Stimulated activated CD4-positive, alpha-beta T cell treated with anti-CD3 and anti-CD28 coated beads, Interleukin-1b, Interleukin-23, amount 100 ng/mL, for 24 hours (primary cell): ENCODE measurements at places on chromosomes 1 and 21.
A peak's percentile ranks its signal among the peaks of the same experiment; 100 is the strongest.

DNA sequence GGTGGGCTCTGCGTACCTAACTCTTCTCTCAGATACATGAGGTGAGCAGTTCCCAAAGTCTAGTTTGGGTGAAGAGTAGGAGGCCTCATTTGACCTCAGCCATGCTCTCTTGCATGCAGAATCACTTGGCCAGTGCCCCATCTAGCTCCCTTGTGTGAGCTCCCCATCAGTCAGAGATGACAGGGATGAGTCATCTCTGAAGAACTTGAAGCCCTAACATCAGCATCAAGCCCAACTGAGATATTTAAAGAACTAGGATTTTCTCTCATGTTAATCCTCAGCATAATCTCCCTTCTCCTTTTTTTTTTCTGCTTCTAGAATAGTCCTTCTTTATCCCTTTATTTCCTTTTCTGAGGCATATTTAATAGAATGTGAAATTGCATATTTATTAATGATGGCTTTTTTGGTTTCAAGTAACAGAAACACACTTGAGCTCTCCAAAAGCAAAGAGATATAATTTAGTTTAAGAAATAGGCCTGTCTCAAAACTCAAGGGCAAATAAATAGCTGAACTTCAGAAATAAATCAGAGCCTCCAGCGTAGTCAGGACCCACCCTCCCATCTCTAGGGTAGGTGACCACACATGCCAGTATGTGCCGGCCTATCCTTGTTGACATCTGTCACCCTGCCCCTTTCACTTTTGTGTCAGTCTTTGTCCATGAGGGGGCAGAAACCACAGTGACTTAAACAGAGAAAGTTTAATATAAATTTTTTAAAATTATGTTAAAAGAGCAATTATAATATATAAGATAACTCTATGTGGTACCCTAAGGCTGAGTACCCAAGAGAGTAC is 112.3 kb downstream of the TSEN15 start:
- DNase-seq = no peak

DNA sequence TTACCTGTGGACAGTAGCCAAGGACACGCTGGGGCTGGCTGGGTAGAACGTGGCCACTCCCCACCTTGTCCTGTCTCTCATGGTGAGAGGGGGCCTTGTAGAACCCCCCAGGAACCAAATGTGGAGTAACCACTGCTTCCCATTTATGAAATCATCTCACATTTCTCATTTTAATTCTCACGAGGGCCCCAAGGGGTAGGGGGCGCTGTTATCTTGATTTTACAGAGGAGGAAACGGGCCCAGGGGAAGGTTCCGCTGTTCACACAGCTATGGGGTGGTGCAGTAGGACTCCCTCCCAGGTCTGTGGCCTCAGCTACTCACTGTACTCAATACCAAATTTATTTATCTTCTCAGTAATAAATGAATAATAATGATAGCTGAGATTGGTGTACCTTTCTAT is 5.5 kb downstream of the SMPDL3B start:
- DNase-seq = peak; percentile 49

DNA sequence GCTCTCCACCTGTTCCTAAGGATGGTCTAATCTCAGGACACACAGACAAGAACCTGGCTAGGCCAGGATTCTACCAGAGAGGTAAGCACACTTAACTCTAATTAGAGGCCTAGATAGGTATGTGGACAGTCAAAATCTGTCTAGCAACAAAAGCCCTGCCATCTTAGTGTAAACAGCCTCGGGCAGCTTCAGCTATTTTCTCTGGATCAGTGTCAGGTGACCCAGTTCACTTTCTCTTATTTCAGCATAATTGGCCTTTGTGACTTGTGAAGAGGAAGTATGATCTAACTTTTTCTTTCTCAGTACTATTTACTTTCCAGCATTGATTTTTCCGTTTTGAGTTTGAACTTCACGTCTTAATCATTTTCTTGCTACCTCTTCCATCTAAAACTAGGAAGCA is 217.7 kb downstream of the CRB1 start:
- DNase-seq = no peak

- no peak for DNase-seq
Measured at GRCh38 chr1:37325509-37326437, 148.6 kb upstream of the ZC3H12A start.

DNA sequence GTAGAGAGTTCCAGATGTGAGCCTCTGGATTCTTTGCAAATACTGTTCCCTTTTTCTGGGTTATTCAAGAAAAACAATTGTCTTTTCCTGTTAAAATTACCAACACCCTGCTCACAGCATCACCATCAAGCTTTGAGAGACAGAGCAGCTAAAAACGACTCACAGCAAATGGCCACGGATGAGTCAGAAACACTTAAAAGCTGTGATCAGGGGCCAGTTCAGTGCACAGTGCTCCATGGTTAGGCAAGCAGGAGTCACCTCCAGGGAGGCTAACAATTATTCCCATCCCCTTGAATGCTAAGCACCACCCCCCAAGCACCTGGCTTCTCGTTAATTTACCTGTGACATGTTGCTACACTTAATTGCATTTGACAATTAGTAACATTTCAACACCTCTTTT is 128.4 kb upstream of the CAMK1G start:
- DNase-seq = no peak
